Right cardiac atrium (tissue), 5 donors: ENCODE measurements at places on chromosomes 16 and 17.

DNA sequence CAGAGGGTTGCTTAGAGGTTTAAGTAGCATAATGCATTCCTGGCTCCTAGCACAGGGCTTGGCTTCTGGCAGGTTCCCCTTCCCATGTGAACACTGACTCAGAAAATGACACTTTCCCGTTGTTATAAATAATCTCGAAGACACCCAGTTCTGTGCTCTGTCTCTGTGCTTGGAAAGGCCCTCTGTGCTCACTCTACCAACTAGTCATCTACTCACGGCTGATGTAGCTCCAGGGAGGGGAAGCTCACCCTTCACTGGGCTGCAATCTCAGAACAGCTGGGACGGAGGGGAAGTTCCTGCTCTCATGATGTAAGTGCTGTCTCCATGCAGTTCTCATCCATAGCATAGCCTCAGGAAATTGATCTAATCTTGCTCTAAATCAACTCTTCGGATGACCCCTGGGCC lies 230.5 kb upstream of the ASIC2 start:
- no peak for DNase-seq

DNA sequence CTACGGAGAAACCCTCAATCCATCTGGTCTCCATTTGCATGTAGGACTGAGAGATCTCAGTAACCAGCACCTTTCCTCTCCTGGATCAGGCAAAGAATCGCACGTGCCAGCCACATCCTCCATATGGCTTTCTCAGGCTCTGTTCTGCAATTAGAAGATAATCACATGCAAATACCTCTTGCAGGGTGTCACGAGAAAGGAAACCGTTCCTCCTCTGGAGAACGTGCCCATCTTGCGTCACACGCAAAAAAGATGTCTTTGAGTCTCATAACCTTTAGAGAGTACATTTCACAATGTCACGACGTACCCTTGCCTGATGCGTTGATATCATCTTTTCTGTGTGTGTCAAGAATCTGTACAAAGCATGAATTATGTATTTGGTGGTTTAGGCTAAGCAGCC lies 36.2 kb upstream of the DNAH17 start:
- DNase-seq, result no peak

GRCh38 chr17:67123699-67124098 lies 79.3 kb downstream of the CACNG1 start:
- no peak for DNase-seq

DNA sequence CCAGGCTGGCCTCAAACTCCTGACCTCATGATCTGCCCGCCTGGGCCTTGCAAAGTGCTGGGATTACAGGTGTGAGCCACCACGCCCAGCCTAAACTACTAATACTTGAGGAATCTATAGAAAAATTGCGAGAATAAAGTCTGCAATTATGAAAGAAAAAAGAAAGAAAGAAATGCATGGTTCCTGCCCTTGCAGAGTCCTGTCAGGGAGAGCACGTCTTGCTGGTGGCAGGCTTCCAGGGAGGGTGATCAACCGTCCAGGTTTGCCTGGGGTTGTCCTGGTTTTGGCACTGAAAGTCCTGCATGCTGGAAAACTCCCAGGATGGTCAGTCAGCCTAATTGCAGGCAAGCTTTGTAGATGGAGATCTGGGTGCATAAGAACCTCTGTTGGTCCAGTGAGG lies 21.5 kb upstream of the KIFC3 start:
- no peak for DNase-seq

- DNase-seq, result peak; percentile 19
These were observed 15.2 kb upstream of the CA4 start for GRCh38 chr17:60134396-60135150.

- DNase-seq, result no peak
These were observed 13.2 kb upstream of the CUEDC1 start for GRCh38 chr17:57968456-57968855.

GRCh38 chr17:59488805-59489204 lies 76.6 kb upstream of the DHX40 start:
- no peak for DNase-seq

DNA sequence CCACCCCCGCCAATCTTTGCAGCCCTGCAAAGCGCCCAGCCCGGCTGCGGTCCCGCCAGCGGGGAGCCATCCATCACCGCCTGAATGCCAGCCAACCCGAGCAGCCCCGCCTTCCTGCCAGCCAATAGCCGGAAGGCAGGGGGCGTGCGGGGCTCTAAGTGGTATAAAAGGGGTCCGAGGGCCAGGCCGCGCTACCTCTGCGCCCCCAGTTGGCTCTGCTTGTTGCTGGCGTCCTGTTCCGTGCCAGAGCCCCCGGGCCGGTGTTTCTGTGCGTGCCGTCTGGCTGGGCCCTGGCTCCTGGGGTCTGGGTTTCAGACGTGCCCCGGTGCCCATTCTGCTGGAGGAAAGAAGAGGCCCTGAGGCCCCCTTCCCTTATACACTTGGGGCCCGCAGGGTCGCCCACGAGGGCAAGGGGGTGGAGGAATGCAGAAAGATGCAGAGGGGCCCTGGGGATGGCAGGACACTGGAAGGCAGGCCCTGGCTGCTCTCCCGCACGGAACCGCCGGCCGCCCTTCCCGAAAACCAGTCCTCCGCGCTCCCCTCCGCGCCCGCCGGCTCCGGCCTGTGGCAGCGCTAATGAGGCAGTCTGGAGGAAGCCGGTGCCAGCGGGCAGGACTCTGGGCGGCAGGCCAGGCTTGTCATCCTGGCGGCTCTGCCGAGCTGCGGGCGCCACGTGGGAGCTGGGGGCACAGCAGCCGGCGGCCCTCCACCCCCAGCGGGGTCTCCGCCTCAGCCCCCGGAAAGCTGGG lies 14.0 kb downstream of the COPZ2 start:
- peak; percentile 94 for DNase-seq

- no peak for DNase-seq
These were observed 10.9 kb upstream of the RAB11FIP3 start for GRCh38 chr16:414395-415169.

DNA sequence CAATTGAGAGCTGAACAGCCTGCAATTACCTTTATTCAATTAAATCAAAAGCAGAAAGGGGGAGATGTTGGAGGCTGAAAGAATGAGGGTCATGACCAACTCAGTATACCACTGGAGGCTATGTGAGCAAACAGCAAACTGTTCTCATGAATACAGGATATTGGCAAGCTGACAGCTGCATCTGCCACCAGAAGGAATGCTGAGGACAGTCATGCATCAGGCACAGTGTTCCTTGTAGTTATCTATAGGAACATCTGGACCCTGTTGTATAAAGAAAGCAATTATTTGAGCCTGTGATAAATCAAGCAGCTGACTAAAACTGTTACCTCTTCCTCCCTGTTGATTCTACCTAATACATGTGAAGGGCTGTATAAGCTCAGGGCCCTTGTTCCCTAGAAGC lies 2064.6 kb downstream of the TP53TG3F start:
- no peak for DNase-seq

GRCh38 chr16:77353587-77354263 lies 81.1 kb downstream of the ADAMTS18 start:
- DNase-seq, result no peak

GRCh38 chr17:42893359-42893758 lies 7.2 kb upstream of the G6PC1 start:
- DNase-seq, result no peak

GRCh38 chr17:863880-864279 lies 81.7 kb downstream of the MRM3 start:
- no peak for DNase-seq
